ENCODE measurements at places on chromosomes 2 and 18. TPM values are rescaled to one million over a fixed set of nuclear protein-coding genes. Genes with fewer than 3 reads are reported as not detected.

- no peak for DNase-seq
Observed at GRCh38 chr2:15122915-15123314, 438.2 kb downstream of the NBAS start.

POTEI gene
- not detected for total RNA-seq

DNA sequence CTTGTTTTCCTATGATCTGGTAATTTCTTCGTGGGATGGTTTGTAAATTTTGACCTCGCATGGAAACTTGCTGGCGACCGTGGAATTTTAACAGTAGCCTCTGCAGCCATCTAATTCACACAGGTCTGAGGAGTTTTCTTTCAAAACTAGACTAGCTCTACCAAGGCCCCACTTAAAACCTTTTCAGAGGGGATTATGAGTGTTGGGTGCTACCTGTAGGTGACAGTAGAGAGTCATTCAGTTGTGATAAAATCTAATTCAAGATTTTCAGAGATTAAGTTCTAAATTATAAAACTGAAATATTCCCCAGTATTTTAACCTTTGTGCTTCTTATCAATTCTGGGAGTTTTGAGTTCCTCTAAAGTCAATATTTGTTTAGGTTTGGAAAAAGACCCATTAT lies 31.0 kb downstream of the THSD7B start:
- no peak for DNase-seq

DNA sequence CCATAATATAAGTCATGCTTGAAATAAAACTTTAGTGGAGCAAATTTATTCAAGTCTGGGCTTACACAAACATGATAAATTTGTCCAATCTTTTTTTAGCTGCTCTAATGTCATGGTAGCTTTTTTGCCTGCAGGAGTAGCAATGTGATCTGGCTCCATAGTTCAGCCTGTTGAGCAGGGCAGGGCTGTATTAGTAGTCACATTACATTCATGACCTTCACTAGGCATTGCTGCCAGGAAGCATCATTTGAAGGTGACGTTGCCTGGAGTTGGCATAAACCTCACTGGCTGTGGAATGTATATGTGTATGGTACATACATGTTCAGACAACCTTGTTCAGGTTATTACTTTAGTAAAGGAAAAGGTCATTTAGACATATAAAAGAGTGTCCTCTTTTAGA lies 76.6 kb downstream of the CCDC85A start:
- DNase-seq = no peak

IL36B gene
- total RNA-seq = not detected

GRCh38 chr2:236882074-236882473 lies 203.6 kb upstream of the COPS8 start:
- no peak for DNase-seq

- no peak for DNase-seq
Observed at GRCh38 chr2:30605197-30605596, 158.2 kb downstream of the LCLAT1 start.

OXER1 gene
- total RNA-seq = 0.20 TPM

DNA sequence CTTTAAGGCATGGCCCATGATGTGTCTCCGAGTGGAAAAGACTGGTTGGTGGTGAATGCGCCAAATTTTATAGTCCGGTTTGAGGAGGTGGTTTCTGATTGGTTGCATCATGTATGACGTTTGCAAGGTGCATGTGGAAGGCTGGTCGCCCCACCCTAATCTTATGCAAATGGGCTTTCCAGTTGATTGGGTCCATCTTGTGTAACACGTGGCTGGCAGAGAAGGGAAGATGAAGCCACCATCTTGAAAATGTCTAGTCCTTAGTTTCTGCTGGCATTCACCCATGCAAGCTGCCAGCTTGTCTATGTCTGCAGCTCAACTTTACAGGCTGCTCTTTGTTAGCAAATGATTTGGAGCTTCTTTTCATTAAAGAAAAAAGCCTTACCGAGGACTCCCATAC lies 132.2 kb downstream of the PIK3C3 start:
- DNase-seq = no peak

GRCh38 chr2:42172566-42172965 lies 3.4 kb downstream of the EML4 start:
- no peak for DNase-seq

- no peak for DNase-seq
Observed at GRCh38 chr2:50263728-50264127, 768.2 kb downstream of the NRXN1 start.

DNA sequence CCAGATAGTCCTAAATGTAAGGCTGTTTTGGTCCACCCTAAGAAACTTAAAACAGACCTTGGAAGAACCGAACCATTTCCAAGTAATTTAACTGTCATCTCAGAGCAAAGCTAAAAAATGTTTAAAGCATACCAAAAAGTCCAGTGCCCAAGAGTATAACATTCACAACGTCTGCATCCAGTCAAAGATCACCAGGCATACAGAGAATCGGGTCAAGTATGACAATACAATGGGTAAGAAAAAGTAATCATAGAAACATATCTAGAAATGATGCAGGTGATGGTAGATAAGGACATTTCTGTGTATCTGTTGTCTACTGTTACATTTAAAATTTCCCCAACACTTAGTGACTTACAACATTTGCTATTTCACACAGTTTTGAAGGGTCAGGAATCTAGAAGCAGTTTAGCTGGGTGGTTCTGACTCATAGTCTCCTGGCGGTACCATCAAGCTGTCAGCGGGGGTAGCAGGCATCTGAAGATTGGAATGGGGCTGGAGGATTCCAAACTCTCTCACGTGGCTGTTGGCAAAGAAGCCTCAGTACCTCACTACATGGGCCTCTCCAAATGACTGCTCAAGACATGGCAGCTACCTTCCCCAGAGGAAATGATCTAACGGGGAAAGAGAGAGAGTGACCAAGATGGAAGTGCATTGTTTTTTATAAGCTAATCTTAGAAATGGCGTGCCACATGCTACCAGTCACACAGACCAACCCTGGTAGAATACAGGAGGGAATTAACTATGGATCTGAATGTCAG lies 36.6 kb upstream of the DYNC2LI1 start:
- DNase-seq = no peak
